ENCODE measurements at places on chromosomes 11 and 22.
A peak's percentile ranks its signal among the peaks of the same experiment; 100 is the strongest.

- no peak for DNase-seq
Measured at GRCh38 chr11:71325418-71326327, 73.3 kb upstream of the SHANK2 start.

DNA sequence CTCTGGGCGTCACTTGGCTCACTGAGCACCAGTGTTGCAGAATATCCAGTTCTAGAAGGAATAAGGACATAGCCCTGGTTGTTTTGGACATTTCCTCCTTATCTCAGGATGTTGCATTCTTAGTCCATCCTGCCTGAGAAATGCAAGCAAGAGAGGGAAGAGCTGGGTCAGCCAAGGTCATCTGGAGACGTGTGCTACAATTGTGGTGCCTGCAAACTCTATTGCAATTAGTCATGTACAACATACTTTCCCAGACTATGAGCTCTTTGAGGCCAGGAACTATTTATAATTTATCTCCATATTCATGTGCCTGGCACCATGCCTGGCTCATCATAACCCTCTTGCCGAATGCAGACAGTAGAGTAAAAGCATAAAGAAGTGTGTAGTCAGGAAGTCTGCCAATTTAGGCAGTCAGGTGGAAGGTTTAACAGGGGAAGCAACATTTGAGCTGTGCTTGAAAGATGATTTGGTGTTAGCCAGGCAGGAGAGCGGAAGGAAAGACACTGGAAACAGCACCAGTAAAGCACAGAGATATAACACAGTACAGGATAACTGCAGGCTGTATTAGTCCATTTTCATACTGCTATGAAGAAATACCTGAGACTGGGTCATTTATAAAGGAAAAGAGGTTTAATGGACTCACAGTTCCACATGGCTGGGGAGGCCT lies 129.4 kb upstream of the PAX6 start:
- no peak for DNase-seq

GRCh38 chr11:130524132-130524790 lies 75.8 kb downstream of the ADAMTS15 start:
- DNase-seq: no peak

GRCh38 chr11:62599069-62599696 lies 2.5 kb downstream of the MTA2 start:
- DNase-seq: peak; percentile 98

DNA sequence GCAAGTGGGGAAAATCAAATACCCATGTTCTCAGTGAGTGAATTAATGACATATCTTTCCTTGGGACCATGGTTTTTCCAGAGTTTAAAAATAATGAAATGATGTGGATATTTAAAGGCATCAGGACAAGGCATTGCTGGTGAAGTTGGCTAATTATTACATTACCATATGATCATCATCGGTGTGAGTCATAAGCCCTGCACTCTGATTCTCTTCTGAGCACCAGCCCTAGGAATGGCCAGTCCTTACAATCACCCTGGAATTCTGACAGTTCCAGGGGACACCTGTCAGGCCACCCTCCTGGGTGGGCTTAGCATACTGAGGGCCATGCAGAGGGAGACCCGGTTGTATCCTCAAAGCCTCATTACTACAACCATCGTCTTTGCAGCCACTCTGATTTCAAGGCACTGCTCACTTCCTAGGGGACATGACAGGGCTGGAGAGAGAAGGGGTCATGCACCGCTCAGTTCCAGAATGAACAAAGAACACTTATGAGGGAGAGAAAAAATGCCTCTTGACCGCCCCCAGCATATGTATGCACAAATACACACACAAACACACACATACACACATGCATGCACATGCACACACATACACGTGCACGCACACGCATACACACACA lies 365.0 kb downstream of the MIAT start:
- DNase-seq: no peak

GRCh38 chr11:133966921-133967598 lies 10.3 kb upstream of the IGSF9B start:
- peak; percentile 56 for DNase-seq

GRCh38 chr22:30627471-30627870 lies 8.1 kb upstream of the SLC35E4 start:
- DNase-seq: no peak

GRCh38 chr22:49866646-49867045 lies 13.0 kb downstream of the ZBED4 start:
- DNase-seq: no peak

GRCh38 chr11:68053117-68053516 lies 14.3 kb downstream of the TCIRG1 start:
- no peak for DNase-seq

GRCh38 chr11:46918083-46918787 lies at the start of gene LRP4:
Gene LRP4, minus strand, starts transcription at chr11:46918550. Its CDS starts 171 bp downstream, at chr11:46918379.
- DNase-seq: no peak

DNA sequence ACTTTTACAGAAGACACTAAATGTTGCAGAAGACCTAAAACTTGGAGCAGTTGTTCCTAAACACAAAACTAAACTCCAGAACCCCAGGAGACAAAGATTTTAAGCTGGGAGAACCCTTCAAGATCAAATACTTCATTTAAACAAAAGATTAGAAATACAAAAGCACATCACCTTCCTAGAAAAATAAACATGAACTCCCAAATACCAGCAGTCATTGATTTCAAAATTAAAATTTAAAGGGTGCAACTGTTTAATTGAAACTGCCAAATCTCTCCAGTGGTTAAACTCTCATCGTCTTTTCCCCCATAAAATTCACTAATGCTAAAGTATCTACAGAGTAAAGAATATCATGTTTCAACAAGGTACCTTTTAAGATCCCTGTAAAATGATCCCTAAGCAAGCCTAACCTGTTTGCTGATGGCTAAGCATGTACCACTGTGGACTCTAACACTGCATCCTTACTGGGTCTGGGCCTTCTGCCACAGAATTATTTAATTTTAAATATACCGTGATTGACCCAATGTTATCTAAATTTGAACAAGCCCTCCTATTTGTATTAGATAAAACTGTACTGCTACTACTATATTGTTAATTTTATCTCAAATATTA lies 53.7 kb upstream of the CCDC34 start:
- no peak for DNase-seq

DNA sequence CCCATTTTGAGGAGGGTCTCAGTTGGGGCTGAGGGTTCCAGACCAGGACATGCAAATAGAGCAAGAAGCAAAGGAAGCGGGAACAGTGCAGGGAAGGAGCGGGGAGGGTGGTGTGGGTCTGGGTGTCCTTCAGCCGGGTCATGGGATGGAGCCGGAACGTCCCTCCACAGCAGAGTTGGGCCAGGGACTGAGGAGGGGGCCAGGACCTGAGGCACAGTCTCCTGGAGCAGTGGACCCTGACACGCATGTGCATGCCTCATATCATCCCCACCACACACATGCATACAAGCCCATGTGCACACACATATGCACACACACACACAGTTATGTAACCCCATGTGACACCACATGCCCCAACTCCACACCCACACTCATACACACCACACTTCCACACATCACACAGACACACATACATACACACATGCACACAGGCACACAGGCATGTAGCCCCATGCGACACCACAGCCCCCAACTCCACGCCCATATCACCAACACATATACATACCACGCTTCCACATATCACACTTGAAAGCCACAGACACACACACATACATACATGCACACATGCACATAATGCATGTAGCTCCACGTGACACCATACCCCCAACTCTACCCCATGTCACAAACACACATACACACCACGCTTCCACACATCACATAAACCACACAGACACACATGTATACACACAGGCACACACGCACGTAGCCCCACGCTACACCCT lies 1026.6 kb downstream of the BRD1 start:
- no peak for DNase-seq

Measured in CD4-positive, alpha-beta T cell treated with Interleukin-15 for 4 hours (primary cell).